AG10803 (cell line): ENCODE measurements at places on chromosomes 6 and 20.

DNA sequence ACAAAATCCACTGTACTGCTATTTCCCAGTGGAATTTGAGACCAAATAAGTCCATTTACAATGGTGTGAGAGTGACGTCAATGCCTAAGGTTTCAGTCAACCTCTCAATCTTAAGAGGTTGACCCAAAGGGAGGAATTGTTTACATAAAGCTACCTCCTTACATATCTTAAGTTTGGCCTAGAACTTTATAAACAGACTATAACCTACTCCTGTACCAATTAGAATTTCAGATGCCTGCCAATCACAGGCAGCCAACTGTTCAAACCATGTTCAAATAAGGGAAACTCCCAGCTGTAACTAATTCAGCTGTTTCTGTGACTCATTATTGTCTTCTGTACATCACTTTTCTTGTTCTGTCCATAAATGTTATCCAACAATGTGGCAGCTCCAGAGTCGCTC, 14.5 kb downstream of the LGSN start:
- no peak for DNase-seq

- no peak for DNase-seq
Observed at GRCh38 chr6:136213853-136214252, 36.3 kb downstream of the MTFR2 start.

- DNase-seq = peak; percentile 98
Observed at GRCh38 chr6:11586536-11586935, 49.0 kb downstream of the TMEM170B start.

- no peak for DNase-seq
Observed at GRCh38 chr6:87543696-87544473, 45.9 kb downstream of the RARS2 start.

DNA sequence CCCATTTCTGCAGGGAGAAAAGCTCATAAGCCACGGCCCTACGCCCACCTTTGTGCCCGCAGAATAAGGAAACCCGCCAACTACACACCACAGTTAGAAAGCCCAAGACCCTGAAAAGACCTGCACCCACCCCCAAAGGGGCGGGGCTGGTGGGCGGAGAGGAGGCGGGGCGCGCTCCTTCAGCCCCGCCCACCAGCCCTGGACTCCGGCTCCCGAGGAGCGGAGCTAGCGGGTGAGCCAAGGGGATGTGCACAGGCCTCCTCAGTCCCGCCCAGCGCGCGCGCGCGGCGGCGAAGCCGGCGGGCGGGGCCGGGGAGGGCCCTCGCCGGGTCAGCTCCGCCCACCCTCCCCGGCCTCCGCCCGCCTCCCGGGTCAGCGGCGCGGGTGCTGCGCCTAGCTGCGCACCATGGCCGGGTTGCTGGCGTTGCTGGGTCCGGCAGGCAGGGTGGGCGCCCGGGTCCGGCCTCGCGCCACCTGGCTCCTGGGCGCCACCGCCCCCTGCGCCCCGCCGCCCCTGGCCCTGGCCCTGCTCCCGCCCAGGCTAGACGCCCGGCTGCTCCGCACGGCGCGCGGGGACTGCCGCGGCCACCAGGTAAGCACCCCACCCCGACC, at the start of gene FAM210B:
TSS of gene FAM210B (plus strand) at position 375 of the 612 bp plus-strand sequence. CDS start at position 407, 32 bp downstream.
- DNase-seq = peak; percentile 85

- DNase-seq = no peak
Observed at GRCh38 chr6:1619673-1620503, 10.2 kb downstream of the FOXC1 start.

GRCh38 chr6:143745166-143746133, 67.7 kb downstream of the PHACTR2 start:
- DNase-seq = peak; percentile 64

- DNase-seq = no peak
Observed at GRCh38 chr6:113888493-113888892, 31.3 kb downstream of the MARCKS start.

- DNase-seq = no peak
Observed at GRCh38 chr6:143804835-143805239, 38.3 kb upstream of the LTV1 start.
